ENCODE measurements at places on chromosomes 4 and X. TPM values are rescaled to one million over a fixed set of nuclear protein-coding genes. Genes with fewer than 3 reads are reported as not detected.
A peak's percentile ranks its signal among the peaks of the same experiment; 100 is the strongest.

GRCh38 chr4:138897811-138898226 lies 117.8 kb upstream of the NOCT start:
- H3K27ac ChIP-seq: peak overlapping the region; percentile 84
- H3K4me1 ChIP-seq: peaks cover 11% of the 10 kb centered on the region
- H3K36me3 ChIP-seq: no peaks in the 10 kb centered on the region
- no peaks in the 10 kb centered on the region for H3K27me3 ChIP-seq

GRCh38 chr4:1167244-1167949 lies 5.0 kb downstream of the SPON2 start:
- H3K4me1 ChIP-seq: peaks cover 19% of the 10 kb centered on the region
- H3K4me3 ChIP-seq: no peak overlapping the region
- H3K36me3 ChIP-seq: no peaks in the 10 kb centered on the region
- peaks cover 25% of the 10 kb centered on the region for H3K27me3 ChIP-seq
- peak; percentile 91 for DNase-seq
- no peak overlapping the region for H3K27ac ChIP-seq

DNA sequence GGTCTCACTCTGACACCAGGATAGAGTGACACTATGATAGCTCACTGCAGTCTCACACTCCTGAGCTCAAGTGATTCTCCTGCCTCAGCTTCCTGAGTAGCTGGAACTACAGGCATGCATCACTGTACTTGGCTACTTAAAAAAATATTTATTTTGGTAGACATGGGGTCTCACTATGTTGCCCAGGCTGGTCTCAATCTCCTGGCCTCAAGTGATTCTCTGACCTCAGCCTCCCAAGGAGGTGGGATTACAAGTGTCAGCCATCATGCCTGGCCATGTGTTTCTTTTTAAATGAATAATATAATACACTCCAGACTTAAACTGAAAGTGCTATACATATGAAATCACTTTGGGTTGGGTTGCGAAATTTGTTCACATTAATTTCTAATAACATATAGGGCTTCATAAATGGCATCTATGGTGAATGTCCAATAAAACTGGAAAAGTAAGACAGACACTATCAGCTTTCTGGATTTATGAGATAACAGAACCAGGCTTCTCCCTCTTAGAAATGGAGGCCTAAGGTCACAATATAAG lies 48.0 kb downstream of the SEC24D start:
- no peak for DNase-seq
- no peak overlapping the region for H3K27ac ChIP-seq
- no peaks in the 10 kb centered on the region for H3K27me3 ChIP-seq
- H3K4me1 ChIP-seq: no peaks in the 10 kb centered on the region
- H3K36me3 ChIP-seq: peaks cover 5% of the 10 kb centered on the region
- H3K4me3 ChIP-seq: no peak overlapping the region

- no peak overlapping the region for H3K4me3 ChIP-seq
- no peaks in the 10 kb centered on the region for H3K4me1 ChIP-seq
- H3K27me3 ChIP-seq: no peaks in the 10 kb centered on the region
These were observed 43.4 kb upstream of the SEC24B start for GRCh38 chr4:109390115-109390768.

DNA sequence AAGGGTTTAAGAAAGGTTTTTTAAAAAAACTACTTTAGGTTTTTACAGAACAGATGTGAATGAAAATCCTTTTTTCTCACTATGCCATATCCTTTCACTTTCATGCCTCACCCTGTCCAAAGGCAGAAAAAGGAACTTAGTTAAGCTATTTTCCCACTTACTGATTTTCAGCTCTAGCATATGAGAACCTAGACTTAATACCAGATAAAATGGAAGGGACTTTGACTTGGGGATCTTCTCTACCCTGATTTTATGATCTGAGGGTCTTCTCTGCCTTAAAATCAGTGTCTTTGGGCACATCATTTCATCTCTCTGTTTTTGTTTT lies 42.4 kb downstream of the FNIP2 start:
- no peak for DNase-seq
- no peaks in the 10 kb centered on the region for H3K36me3 ChIP-seq
- H3K27me3 ChIP-seq: no peaks in the 10 kb centered on the region
- peak overlapping the region; percentile 89 for H3K27ac ChIP-seq
- no peak overlapping the region for H3K4me3 ChIP-seq
- peaks cover 25% of the 10 kb centered on the region for H3K4me1 ChIP-seq

DNA sequence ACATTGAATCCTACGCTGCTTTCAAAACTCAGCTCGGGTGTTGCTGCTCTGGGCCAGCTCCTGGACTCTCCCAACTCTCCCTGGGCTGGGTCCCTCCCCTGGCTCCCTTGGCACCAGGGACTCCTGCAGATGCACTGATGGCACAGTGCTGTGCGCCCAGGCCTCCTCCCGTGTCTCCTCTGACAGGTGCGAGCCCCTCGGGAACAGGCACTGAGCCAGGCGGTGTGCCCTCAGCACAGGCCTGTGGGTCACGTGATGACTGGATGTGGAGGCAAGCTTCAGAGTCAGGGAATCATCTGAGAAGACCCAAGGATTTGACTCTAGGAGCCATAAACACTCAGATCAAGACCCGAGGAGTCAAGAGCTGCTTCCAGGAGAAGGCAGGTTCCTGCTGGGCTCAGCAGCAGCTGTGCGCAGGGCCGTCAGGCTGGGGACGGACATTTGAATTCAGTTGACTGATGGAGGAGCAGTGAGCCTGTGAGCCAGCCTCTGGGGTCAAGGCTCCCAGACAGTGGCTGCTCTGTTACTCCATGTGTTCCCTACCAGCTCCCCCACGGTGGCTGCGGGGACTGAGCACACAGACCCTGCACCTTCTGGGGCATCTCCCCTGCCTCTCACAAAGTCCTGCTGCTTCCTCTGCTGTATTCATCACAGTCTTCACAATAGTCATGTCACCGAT lies 33.0 kb downstream of the NAT8L start:
- H3K27ac ChIP-seq: no peak overlapping the region
- H3K4me1 ChIP-seq: no peaks in the 10 kb centered on the region
- H3K4me3 ChIP-seq: no peak overlapping the region
- no peaks in the 10 kb centered on the region for H3K36me3 ChIP-seq
- DNase-seq: no peak
- H3K27me3 ChIP-seq: no peaks in the 10 kb centered on the region

DNA sequence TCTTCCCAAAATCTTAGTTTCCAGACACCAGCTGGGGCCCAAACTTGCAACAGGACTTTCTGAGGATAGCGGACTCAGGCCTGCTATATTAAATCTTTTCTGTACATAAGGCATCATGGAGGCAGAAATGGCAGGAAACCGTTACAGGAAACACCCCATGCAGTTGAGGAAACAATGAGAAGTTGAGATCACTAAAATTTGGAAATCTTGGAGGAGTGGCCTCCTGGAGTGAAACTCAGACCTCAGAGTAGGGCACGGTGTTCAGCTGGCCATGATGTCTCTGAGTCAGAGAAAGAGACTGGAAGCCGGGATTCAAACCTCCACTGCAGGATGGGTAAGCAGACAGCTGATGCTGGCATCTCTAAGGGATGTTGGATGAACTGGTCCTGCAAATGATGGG lies 372.6 kb upstream of the CTSO start:
- DNase-seq: no peak
- H3K36me3 ChIP-seq: no peaks in the 10 kb centered on the region
- H3K4me3 ChIP-seq: no peak overlapping the region
- no peak overlapping the region for H3K27ac ChIP-seq
- no peaks in the 10 kb centered on the region for H3K27me3 ChIP-seq

- peaks cover 7% of the 10 kb centered on the region for H3K4me1 ChIP-seq
- no peak overlapping the region for H3K4me3 ChIP-seq
- peak overlapping the region; percentile 75 for H3K27ac ChIP-seq
- peak; percentile 64 for DNase-seq
- H3K36me3 ChIP-seq: no peaks in the 10 kb centered on the region
These were observed 37.8 kb downstream of the SEPTIN6 start for GRCh38 chrX:119655125-119655524.

- peak overlapping the region; percentile 96 for H3K27ac ChIP-seq
These were observed 1.8 kb upstream of the NAA15 start for GRCh38 chr4:139299536-139299935.

DNA sequence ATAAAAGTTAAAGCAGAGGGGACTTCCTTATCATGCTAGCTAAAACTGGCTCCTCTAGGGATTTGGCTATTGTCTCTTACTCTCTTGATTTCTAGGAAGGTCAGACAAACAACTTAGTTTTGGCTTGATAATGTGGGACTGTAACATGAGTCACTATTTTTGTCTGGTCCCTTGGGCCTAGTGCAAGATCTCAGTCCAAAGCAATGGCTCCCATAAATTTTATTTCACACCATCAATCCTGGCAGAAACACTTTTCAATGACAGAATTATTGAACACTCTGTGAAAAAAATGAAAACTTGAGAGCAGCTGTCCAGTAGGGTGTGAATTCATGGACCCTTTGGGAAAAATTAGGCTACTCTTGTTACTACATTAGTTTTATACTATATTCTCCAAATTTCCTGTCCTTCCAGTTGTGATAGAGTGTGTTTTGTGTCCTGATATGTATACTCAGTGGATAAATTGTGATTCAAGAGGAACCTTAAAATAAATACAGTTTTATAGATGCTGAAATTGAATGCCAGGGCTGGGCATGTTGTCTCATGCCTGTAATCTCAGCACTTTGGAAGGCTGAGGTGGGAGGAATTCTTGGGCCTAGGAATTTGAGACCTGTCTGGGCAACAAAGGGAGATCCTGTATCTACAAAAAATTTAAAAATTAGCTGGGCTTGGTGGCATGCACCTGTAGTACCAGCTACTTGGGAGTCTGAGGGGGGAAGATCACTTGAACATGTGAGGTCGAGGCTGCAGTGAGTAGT lies 10.8 kb upstream of the SNCA start:
- H3K27me3 ChIP-seq: no peaks in the 10 kb centered on the region
- H3K27ac ChIP-seq: no peak overlapping the region
- H3K4me3 ChIP-seq: no peak overlapping the region
- no peaks in the 10 kb centered on the region for H3K4me1 ChIP-seq
- H3K36me3 ChIP-seq: no peaks in the 10 kb centered on the region

- H3K27ac ChIP-seq: no peak overlapping the region
- no peaks in the 10 kb centered on the region for H3K36me3 ChIP-seq
- H3K4me1 ChIP-seq: no peaks in the 10 kb centered on the region
- no peak overlapping the region for H3K4me3 ChIP-seq
These were observed 1034.2 kb upstream of the PCDH10 start for GRCh38 chr4:132114885-132115284.

- H3K4me1 ChIP-seq: peaks cover 8% of the 10 kb centered on the region
- H3K36me3 ChIP-seq: no peaks in the 10 kb centered on the region
- H3K27ac ChIP-seq: no peak overlapping the region
- no peak for DNase-seq
- H3K27me3 ChIP-seq: no peaks in the 10 kb centered on the region
- no peak overlapping the region for H3K4me3 ChIP-seq
These were observed 239.2 kb downstream of the ANK2 start for GRCh38 chr4:113288696-113289095.

GRCh38 chr4:4919927-4920326 lies 60.5 kb downstream of the MSX1 start:
- H3K27me3 ChIP-seq: no peaks in the 10 kb centered on the region
- H3K4me3 ChIP-seq: no peak overlapping the region
- no peaks in the 10 kb centered on the region for H3K36me3 ChIP-seq
- no peak for DNase-seq
- H3K4me1 ChIP-seq: no peaks in the 10 kb centered on the region

- H3K4me3 ChIP-seq: no peak overlapping the region
- H3K27ac ChIP-seq: no peak overlapping the region
- H3K4me1 ChIP-seq: peaks cover 1% of the 10 kb centered on the region
These were observed 20.8 kb downstream of the FGFR3 start for GRCh38 chr4:1813915-1814314.

DNA sequence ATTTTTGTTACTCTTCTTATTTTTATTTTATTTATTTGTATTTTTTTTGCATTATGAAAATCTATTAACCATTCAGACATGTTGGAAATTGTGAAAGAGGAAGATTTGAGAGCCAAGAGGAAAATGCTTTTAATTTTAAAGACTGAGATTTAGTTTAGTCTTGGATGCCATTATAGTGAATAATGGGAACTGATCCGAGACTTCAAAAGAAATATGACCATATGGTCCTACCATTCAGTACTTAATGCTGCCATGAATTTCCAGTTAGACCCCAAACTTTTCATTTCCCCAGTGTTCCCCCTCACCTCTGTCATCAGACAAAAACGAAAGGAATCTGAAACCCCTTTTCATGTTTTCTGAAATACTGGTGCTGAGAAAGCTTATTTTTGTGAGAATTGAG lies 95.5 kb downstream of the TENM3 start:
- DNase-seq: no peak
- no peaks in the 10 kb centered on the region for H3K36me3 ChIP-seq
- no peak overlapping the region for H3K4me3 ChIP-seq
- H3K4me1 ChIP-seq: peaks cover 14% of the 10 kb centered on the region

DNA sequence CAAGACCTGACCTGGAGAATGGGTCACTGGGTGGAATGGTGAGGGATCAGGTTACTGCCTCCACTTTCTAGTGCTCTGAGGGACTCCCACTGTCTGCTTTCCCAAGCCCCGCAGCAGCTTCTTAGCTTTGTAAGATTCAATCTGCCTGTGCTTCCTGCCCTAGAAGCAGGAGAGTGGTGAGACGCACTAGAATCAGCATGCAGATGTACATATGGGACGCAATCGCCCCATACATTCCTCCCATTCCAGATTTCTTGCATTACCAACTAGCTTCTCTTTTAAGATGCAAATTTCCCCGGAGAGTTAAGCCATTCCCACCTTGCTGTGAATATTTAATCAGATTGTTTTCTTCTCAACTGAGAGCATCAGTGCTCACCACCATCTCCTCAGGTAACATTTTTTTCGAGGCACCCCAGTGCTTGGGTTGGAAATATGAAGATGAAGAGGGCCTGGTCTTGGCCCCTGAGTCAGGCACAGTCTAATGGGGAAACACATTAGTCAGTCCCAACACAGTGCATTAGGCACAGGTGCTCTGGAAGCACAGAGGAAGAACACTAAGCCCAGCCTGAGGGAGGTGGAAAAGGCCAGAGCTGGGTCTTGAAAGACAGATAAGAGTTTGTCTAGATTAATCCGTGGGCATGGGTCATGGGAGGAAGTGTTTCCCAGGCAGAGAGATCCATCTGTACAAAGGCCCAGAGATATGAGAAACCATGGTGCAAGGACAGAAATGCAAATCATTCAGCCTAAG lies 66.7 kb upstream of the PRPS1 start:
- no peaks in the 10 kb centered on the region for H3K36me3 ChIP-seq
- no peaks in the 10 kb centered on the region for H3K4me1 ChIP-seq
- no peak overlapping the region for H3K27ac ChIP-seq
- no peak for DNase-seq
- no peak overlapping the region for H3K4me3 ChIP-seq

- H3K4me3 ChIP-seq: no peak overlapping the region
- H3K27ac ChIP-seq: peak overlapping the region; percentile 4
- H3K4me1 ChIP-seq: peaks cover 41% of the 10 kb centered on the region
- DNase-seq: no peak
- no peaks in the 10 kb centered on the region for H3K27me3 ChIP-seq
These were observed 55.2 kb downstream of the GAB1 start for GRCh38 chr4:143391895-143392294.

GRCh38 chrX:18964026-18964425 lies 19.9 kb downstream of the PHKA2 start:
- H3K27ac ChIP-seq: no peak overlapping the region
- H3K36me3 ChIP-seq: no peaks in the 10 kb centered on the region
- no peaks in the 10 kb centered on the region for H3K4me1 ChIP-seq
- no peak for DNase-seq

TMPRSS11F gene
- total RNA-seq: 0.07 TPM

MAGEE2 gene
- total RNA-seq: not detected

RBM41 gene
- 11.9 TPM for total RNA-seq

CT45A1 gene
- not detected for total RNA-seq

GPRASP2 gene
- total RNA-seq: 21.2 TPM

COL4A6 gene
- total RNA-seq: 12.9 TPM

MYOZ2 gene
- total RNA-seq: 0.10 TPM

SPARCL1 gene
- total RNA-seq: 45.4 TPM

HMX1 gene
- not detected for total RNA-seq

All from hepatocyte (in vitro differentiated cells).